GM12864 (cell line): ENCODE measurements at places on chromosomes 7 and 10.

- DNase-seq: peak; percentile 15
Observed at GRCh38 chr7:8387551-8388256, 45.7 kb upstream of the NXPH1 start.

- no peak for DNase-seq
Observed at GRCh38 chr7:115749924-115750323, 280.6 kb downstream of the TFEC start.

GRCh38 chr7:117767951-117768350 lies 105.3 kb downstream of the CTTNBP2 start:
- no peak for DNase-seq

DNA sequence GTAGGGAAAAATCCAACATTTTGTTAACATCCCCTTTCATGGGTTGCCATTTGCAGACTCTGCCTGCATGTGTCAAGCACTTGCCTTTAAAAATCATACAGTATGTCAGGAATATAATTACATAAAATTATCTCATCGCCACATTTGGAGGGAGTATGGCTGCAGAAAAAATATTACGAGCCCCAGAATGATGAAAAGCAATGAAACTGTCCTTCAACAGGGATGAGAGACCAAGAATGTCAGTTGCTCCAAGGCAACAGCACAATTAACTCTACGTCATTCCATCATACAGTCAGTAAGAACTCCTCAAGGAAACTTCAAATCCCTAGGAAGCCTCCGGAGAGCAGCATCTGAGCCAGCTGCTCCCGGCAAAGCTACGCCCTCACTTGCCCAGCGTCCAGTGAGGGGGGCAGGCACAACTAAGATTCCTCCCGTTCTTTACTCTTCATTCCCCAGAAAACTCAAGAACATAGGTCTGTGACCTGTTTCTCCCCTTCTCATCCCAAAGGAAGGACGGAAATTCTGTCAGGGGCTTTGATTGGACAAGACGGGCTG lies 132.9 kb downstream of the ANLN start:
- no peak for DNase-seq

DNA sequence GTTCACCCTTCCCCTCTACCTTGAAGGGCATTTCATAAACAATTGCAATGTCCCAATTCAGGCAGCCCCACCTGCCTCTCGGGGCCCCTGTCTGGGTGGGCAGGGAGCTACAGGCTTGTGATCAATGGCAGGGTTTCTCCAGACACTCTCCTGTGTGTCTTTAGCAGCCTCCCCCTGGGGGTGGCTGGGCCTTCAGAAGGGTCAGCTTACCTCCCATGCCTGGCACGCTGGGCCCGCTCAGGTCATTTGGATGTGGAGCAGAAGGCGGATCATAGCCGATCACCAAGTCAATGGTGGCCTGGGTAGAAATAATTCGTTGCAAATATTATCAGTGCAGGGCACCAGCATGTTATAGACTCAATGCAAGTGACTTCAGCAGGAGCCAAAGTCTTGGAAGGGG lies 56.3 kb downstream of the MYOF start:
- no peak for DNase-seq

DNA sequence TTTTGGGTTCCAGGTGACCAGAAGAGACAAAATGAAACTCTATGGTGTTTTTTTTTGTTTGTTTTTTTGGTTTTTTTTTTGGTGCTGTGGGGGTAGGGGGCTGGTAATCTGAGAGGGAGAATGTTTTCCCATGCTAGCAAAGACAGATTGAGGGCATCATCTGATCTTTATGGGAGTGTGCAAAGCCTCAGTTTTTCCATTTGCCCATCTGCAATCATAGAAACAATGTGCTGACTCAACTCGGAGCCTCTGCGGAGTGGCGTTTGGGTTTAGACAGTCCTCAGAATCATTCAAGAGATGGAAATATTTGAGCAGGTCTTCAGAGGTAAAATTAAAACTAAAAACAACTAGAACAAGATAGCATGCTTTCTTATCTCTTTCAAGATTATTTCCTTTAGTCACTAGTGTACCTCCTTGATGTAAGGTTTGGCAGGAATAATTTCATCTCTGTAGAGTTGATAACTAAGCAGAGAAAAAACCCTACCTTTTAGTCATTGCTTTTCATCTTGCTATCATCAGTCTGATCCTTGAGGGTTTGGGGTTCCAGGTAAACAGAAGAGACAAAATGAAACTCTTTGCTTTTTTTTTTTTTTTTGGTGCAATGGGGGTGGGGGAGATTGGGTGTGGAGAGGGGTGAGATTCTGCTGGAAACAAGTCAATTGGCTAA lies 18.0 kb downstream of the CNNM2 start:
- no peak for DNase-seq

DNA sequence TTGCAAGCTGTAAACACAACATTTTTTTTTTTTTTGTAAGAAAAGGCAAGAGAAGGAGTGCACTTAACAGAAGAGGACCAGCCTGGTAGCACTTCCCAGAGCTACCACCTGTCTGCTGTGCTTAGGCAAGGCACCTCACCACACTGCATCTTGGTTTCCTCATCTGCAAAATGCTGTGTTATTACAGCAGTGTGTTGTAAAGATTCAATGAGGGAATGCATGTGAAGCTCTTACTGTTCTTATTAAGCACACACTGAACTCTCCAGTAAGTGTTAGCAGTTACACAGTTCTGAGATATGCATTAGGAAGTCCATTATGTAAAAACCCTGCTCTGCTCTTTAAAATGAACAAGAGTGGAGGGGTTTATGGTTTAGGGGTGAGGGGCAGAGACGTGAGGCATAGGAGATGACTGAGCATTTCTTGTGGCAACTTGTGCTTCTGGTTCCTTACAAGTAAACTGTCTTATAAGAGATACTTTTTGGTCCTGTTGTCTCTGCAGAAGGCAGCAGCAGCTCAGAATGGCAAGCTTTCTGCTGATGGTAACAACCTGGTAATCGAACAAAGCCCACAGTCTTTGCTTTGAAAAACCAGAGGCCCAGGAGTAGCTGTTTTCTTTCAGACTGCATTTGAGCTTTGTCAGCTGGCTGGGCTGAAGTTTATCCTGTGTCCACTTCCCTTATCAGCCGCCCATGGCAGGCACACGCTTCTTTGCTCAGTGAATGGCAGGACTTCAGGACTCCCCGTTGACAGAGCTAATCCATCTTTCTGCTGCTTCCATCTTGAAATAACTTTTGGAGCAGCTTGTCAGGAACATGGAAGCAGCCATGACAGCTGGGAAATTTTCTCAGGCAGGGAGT lies 98.8 kb upstream of the BMPER start:
- no peak for DNase-seq

GRCh38 chr10:61869041-61869675 lies 32.3 kb upstream of the ARID5B start:
- DNase-seq: no peak

DNA sequence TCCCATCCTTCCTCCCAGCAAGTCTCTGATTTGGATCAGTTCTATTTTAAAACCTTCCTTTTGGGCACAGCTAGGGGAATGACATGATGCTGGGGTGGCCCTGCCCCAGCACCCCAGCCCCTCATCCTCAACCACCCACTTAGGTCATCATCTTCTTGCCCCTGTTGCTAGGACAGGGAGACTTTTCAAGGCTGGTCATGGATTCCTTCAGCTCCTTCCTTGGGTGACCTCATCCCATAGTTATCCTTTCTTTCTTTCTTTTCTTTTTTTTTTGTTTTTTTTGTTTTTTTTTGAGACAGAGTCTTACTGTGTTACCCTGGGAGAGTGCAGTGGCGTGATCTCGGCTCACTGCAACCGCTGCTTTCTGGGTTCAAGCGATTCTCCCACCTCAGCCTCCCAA lies 127.2 kb downstream of the WDFY4 start:
- DNase-seq: no peak

- DNase-seq: no peak
Observed at GRCh38 chr10:132845041-132845551, 59.1 kb upstream of the NKX6-2 start.

DNA sequence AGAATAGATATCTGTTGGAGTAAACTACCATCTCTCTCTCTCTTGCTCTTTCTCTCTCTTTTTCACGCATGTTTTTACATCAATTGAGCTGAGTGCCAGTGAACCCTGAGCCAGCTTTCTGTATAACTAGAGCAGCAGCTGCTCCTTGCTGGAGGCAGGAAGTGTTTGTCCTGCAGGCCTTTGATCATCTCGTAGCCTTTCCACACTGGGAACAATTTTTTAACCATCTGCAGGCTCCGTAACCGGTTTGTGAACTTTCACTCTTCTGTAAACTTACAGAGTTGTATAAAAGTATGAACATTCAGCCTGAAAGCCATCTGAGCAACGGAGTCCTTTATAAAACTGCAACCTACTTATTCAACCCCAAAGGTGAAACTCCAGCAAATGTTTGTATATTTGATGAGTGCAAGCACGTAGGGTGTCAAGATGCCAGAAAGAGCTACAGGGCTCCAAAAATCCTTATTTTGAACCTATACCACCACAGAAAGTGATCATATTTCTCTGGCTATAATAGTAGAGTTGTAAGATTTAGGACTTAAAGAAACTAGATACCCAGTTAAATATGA lies 162.8 kb upstream of the NFE2L3 start:
- DNase-seq: no peak

- DNase-seq: no peak
Observed at GRCh38 chr7:41879403-41879802, 176.5 kb upstream of the INHBA start.

DNA sequence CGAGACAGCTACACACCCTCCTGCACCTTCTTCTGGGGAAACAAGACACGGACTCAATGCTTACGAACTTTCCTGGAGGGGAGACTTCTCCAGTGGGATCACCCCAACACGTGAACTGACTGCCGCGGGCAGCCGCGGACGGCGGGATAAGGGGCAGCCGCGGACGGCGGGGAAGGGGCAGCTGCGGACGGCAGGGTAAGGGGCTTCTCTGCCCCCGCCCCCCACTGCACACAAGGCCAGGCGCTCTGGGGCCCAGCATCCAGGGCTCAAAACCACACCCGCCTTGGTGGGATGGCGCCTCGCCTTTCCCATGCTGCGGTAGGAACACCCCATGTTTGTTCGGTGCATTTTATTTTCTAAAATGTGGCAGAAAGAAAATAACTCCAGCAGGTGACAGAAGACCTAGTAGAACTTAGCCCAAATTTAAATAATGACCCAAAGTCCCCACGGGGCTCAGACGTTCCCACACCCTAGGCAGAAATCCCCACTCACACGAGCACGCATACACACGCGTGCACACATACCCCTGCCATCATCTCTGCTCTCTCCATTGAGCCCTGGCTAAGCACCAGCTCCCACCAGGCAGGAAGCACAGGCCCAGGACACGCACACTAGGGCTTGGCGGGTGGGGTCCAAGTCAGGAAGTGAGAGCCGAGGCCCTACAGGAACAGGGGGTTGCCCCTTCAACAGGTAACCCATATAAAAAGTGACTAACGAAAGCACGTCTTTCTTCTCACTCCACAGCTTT lies 26.6 kb upstream of the GPR146 start:
- DNase-seq: no peak

DNA sequence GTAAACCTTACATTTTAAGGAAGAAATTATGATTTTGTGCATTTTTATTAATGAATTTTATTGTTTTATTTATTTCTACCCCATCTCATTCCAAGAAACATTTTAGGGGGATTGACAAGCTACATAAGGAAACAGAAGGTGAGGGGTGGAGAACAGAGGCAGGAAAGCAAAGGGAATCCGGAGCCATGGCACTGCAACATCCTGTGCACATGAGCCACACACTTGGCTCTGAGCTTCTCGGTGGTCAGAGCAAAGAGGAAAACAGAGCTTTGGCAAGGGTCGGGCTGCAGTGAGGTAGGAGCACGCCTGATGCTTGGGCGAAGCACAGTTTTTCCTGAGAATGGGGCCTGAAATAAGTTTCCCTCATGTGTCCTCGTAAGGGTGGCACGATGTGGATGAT lies 68.9 kb downstream of the COL13A1 start:
- DNase-seq: no peak
